ENCODE measurements at places on chromosomes 16 and 17. TPM values are rescaled to one million over a fixed set of nuclear protein-coding genes. Genes with fewer than 3 reads are reported as not detected.

GRCh38 chr17:2801841-2802240, 5.6 kb downstream of the RAP1GAP2 start:
- no peak for DNase-seq

DNA sequence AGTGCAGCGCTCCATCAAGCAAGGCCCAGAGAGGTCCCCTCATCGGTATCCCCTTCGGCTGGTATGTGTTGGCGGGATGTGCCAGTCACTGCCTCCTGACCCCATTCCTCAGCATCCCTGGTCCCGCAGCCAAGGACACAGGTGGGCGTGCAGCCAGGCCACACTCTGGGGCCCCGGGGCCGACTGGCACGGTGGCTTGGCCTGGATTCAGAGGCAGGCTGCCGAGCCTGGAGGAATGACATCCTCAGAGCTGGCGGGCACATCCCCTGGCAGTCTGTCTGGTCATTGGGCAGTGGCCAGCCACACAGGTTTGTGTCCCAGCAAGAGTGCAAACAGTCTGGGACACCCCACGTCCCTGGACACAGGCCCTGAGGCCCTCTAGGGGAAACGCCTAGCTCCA, 111.1 kb downstream of the SDK2 start:
- peak; percentile 80 for DNase-seq

GRCh38 chr17:33688771-33689170, 395.7 kb upstream of the ASIC2 start:
- no peak for DNase-seq

- no peak for DNase-seq
Observed at GRCh38 chr17:52495646-52496045, 337.1 kb upstream of the CA10 start.

DNA sequence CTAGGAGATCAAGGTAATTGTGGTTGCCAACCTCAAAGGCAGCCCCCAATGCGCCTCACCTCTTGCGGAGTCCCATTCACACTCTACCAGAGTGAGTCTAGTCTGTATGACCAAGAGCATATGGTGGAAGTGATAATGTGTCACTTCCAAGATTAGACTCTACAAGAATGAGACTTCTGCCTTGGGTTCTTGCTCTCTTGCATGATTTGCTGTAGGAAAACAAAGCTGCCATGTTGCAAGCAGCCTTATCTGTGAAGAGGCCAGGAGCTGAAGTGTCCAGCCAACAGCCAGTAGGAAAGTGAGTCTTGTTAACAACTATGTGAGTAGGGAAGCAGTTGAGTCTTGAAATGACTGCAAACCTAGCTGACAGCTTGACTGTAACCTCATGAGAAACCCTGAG, 3.4 kb downstream of the TERF2 start:
- DNase-seq: no peak

DNA sequence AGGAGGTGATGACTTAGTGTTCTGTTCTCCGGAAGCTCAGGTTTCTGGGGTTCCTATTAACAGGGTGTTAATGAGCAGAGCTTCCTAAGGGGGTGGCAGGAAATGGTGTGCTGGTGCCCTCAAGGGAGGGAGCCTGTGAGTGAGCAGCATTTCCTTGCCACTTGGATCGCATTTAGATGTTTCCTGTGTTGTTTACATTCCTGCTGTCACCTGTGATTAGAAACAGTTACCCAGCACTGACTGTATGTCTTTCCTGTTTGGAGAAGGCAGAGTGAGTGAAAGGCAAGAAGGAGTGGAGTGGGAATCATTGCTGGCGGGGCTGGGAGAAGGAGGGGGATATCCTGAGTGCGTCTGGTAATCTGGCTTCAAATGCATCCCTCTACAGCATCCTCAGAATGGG, 214.6 kb downstream of the CCDC182 start:
- no peak for DNase-seq

- no peak for DNase-seq
Observed at GRCh38 chr17:69654981-69655855, 240.7 kb downstream of the MAP2K6 start.

DNA sequence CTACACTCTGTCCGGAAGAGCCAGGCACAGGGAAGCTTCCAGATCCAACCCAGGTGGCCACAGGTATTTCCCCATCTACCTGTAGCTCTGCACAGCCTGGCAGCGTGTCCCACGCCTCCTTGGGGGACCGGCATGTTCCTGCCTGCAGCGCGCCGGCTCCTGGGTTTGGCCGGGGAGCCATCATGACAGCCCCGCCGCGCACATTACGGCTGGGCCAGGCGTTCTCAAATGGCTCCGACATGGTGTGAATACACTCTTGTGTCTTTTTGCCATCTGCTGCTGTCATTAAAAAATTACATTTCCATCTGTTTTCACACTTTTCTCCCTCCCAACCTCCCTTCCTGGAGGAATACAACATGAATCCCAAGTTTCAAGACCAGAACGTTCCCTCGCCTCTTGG, 8.0 kb upstream of the GINS2 start:
- no peak for DNase-seq

The KRT15 gene
- total RNA-seq: 138 TPM

The GNGT2 gene
- total RNA-seq: 3.1 TPM

The PTGES3L gene
- total RNA-seq: 3.9 TPM
